ENCODE measurements at places on chromosomes 11 and 22.

GRCh38 chr11:77019976-77020595 lies 14.1 kb upstream of the B3GNT6 start:
- no peak for DNase-seq

DNA sequence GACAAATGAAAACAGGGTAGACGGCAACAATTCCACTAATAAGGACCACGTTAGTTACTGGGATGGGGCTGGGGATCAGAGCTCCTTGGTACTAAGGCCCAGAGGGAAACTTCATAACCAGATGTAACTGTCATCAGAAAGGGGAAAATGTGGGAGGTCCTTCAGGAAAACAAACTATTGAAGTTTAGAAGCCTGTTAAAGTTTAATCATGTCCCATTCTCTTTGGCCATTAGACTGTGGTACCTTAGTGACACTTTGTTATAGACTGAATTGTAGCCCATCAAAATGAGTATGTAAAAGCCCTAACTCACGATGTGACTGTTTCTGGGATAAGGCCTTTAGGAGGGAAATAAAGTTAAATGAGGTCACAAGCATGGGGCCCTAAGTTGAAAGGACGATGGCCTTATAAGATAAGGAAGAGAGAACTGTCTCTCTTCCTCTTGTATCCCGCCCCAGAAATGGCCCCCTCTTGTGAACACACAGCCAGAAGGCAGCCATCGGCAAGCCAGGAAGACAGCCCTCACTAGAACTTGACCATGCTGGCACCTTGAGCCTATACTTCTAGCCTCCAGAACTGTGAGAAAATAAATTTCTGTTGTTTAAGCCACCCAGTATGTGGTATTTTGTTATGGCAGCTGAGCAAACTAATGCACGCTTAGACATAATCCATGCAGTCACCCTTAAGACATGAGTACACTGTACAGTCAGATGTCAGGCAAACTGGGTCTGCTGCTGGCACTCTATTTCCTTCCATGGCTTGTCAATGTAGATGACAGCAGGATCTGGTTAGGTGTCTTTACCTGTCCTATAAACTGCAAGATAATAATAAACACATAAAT lies 26.9 kb upstream of the USP47 start:
- no peak for DNase-seq

- no peak for DNase-seq
Observed at GRCh38 chr22:29607426-29607825, 4.0 kb downstream of the NF2 start.

DNA sequence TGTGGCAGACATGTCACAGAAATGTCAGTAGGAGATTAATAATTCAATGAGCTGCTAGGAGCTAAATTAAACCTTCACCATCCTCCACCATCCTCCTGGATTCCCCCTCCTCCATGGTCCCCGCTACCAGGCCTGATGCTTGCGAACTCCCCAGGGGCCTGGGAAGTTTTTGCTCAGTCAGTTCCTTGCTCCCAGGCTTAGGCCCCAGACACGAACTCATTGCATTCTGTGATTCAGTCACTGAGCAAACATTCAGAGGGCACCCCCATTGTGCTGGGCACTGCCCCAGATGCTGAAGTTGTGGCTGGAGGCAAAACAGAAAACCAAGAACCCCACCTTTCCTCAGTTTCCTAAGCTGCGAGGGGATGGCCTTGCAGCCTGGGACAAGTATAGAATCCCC lies 14.3 kb downstream of the NPTXR start:
- no peak for DNase-seq

DNA sequence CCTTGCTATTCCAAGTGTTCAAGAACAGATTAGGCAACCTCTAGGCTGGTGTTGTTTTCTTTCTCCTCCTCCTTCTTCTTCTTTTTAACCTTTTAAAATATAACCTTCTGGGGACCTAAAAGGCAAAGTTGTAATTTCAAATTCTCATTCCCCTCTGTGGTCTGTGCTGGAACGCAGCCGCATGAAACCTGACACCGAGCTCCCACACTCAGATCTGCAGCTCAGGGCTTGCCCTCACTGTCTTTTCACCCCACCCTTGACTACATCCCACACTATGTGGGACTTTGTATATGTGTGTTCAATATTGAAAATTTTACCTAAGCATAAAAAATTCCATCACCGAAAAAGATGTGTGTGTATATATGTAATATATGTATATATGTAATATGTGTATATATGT lies 62.0 kb upstream of the ARHGAP42 start:
- no peak for DNase-seq

- DNase-seq, result no peak
Observed at GRCh38 chr22:40818192-40818746, 877 bp downstream of the SLC25A17 start.

GRCh38 chr11:94134651-94135512 lies 6.2 kb downstream of the PANX1 start:
- DNase-seq, result no peak
